Right atrium auricular region (tissue), 2 donors: ENCODE measurements at places on chromosomes 3 and 15.

GRCh38 chr3:80439490-80439889 is 671.7 kb upstream of the ROBO1 start:
- no peak overlapping the region for H3K4me3 ChIP-seq
- no peak overlapping the region for H3K27ac ChIP-seq
- H3K4me1 ChIP-seq, result no peaks in the 10 kb centered on the region
- H3K27me3 ChIP-seq, result no peaks in the 10 kb centered on the region

- H3K27me3 ChIP-seq, result no peaks in the 10 kb centered on the region
- H3K36me3 ChIP-seq, result no peaks in the 10 kb centered on the region
- no peak overlapping the region for H3K4me3 ChIP-seq
- peaks cover 11% of the 10 kb centered on the region for H3K4me1 ChIP-seq
- H3K27ac ChIP-seq, result no peak overlapping the region
Observed at GRCh38 chr3:71513515-71513914, 70.0 kb downstream of the FOXP1 start.

- H3K4me3 ChIP-seq, result no peak overlapping the region
- H3K27ac ChIP-seq, result no peak overlapping the region
- no peaks in the 10 kb centered on the region for H3K36me3 ChIP-seq
Observed at GRCh38 chr3:152060701-152061100, 187.3 kb downstream of the SUCNR1 start.

DNA sequence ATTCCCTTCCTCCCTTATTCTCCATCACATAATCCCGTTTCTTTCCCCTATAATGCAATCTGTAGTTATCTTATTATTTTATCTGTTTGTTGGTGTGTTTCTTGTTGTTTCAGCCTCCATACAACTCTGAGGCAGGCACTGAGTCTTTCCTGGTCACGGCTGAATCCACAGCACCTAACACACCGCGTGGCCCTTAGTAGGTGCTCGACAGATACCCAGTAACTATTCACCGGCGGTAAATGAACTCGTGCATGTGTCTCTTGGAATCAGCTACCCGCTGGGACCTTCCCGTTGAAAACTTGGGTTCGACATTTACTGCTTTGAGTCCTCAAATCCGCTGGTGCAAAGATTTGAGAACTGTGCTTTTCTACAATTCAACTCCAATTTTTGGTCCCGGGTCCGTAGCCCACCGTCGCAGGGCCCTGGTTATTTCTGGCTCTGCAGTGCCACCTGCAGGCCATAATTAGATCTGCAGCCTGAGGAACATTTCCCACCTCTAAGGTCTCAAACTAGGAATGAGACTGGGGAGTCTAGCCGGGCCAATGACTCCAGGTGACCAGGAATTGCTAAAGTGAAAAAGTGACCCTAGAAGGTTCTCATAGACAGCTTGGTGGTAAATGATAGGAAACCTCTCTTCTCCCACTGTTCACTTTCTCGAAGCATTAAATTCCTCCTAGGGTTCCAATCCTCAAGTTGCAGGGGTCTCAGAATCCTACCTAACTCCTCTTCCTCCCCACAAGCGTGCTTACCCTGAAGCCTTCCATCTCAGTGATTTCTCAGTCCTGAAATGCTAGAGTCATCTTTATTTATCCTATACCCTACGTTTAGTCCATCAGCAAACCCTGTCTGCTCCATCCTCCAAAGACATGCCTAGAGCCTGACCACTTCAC is 40.0 kb upstream of the TRH start:
- H3K27me3 ChIP-seq, result no peaks in the 10 kb centered on the region
- no peaks in the 10 kb centered on the region for H3K4me1 ChIP-seq
- DNase-seq, result no peak
- no peak overlapping the region for H3K27ac ChIP-seq
- H3K4me3 ChIP-seq, result peak overlapping the region; percentile 18

GRCh38 chr3:192727032-192727847 is at the start of gene FGF12:
Gene FGF12 (minus strand): TSS chr3:192727541.
- peak within 1 kb of the TSS; percentile 86 for H3K27ac ChIP-seq
- no peaks in the 10 kb centered on the region for H3K36me3 ChIP-seq
- peaks cover 8% of the 10 kb centered on the region for H3K4me1 ChIP-seq

DNA sequence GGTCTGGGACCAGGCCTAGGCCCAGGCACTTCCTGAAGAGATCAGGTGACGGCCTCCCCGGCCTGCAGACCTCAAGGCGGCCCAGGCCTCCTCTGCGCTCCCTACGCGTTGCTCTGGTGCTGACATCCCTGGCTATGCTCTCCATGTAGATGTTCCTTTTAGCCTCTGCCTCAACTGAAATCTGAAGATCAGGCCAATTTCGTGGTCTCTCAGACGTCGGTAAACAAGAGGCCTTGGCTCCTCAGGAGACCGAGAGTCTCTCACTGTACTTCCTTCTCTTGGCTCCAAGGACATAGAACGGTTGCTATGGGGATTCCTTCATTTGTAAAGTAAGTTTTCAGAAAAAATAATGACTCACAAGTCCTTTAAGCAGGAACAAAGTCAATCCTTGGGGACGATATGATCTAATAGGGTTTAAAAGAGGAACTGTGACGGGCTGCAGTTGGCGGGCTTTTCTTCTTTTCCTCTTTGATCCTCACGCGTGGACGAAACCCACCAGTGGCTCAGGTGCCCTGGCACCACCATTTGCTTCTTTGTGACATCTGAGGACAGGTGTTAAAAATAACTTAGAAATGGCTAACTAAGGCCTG is 55.6 kb upstream of the CGNL1 start:
- no peaks in the 10 kb centered on the region for H3K36me3 ChIP-seq
- no peak overlapping the region for H3K4me3 ChIP-seq
- H3K4me1 ChIP-seq, result no peaks in the 10 kb centered on the region

DNA sequence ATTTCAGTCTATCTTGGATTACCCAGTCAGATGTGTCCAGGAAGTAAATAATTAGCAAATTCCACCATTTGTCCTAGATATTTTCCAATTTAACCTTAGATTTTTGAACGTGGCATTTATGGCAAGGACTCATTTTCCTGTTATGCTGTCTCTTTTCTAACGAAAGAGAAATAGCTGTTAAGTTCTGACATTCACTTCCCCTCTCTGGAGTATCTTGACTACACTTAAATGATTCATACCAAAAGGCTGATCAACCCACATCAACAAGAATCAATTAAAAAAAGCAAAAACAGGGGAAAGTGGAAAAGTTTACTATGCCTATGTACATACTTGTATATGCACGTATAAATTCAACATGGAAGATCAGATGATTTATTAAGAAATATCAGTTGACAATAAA is 149.9 kb downstream of the FRMD5 start:
- H3K4me3 ChIP-seq, result no peak overlapping the region
- H3K27ac ChIP-seq, result no peak overlapping the region
- DNase-seq, result no peak

GRCh38 chr3:46666453-46666845 is 27.0 kb downstream of the ALS2CL start:
- H3K27me3 ChIP-seq, result no peaks in the 10 kb centered on the region
- no peak for DNase-seq
- peaks cover 44% of the 10 kb centered on the region for H3K4me1 ChIP-seq
- H3K36me3 ChIP-seq, result no peaks in the 10 kb centered on the region
- no peak overlapping the region for H3K4me3 ChIP-seq

GRCh38 chr3:71461749-71462483 is 121.6 kb downstream of the FOXP1 start:
- DNase-seq, result no peak
- no peak overlapping the region for H3K4me3 ChIP-seq
- H3K27ac ChIP-seq, result no peak overlapping the region
- no peaks in the 10 kb centered on the region for H3K27me3 ChIP-seq
- no peaks in the 10 kb centered on the region for H3K36me3 ChIP-seq

DNA sequence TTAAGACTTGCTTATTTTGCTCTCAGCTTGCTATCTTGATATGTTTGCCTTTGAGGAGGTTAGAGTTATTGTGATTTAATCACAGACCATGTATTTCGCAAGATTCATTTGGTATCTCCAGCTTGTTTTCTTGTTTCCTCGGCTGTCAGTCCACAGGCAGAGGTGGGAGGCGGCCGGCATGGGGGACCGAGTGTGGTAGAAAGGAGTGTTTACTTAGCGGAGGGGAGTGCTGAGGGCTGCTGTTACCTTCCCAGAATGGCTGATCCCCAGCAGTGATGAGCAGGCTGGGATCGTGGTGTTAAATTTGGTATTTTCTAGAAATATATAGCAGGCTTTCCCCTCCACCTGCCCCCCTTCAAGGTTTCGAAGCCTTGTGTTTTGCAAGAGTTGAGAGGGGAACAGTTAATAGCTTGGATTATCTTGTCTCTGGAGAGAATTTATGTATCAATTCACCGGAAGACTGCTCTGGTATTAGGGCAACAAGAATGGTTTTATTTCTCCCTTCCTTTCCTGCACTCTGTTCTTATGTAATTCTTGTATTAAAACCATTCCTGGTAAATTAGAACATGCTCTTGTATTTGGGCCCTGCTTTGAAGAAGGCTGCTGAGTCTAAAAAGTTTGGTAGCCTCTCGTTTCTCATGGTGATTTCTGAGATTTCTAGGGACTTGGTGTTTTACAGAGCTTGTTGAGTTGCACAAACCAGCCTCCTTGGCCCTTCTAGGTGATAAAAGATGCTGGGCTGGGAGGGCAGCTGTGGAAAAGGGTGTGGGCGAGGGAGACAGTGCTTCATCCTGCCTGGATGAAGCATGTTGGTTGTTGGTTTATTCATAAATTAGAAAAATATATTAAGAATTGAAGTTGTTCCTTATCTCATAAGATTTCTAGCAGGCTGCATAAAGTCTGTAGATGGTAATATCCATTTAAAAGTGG is 151.4 kb downstream of the IGF1R start:
- peaks cover 59% of the 10 kb centered on the region for H3K4me1 ChIP-seq
- no peak overlapping the region for H3K4me3 ChIP-seq
- DNase-seq, result no peak
- H3K27ac ChIP-seq, result peak overlapping the region; percentile 72
- H3K27me3 ChIP-seq, result no peaks in the 10 kb centered on the region

- peaks cover 9% of the 10 kb centered on the region for H3K4me1 ChIP-seq
- H3K4me3 ChIP-seq, result peak overlapping the region; percentile 1
- no peaks in the 10 kb centered on the region for H3K27me3 ChIP-seq
- no peak for DNase-seq
- H3K27ac ChIP-seq, result peak overlapping the region; percentile 84
Observed at GRCh38 chr15:64894395-64895056, 17.2 kb upstream of the ANKDD1A start.

GRCh38 chr3:130527426-130527825 is 10.4 kb downstream of the COL6A6 start:
- H3K27ac ChIP-seq, result no peak overlapping the region
- H3K4me3 ChIP-seq, result no peak overlapping the region
- no peaks in the 10 kb centered on the region for H3K36me3 ChIP-seq
- H3K4me1 ChIP-seq, result no peaks in the 10 kb centered on the region
- H3K27me3 ChIP-seq, result no peaks in the 10 kb centered on the region
- no peak for DNase-seq

- DNase-seq, result no peak
- peaks cover 11% of the 10 kb centered on the region for H3K4me1 ChIP-seq
- H3K27me3 ChIP-seq, result no peaks in the 10 kb centered on the region
- H3K36me3 ChIP-seq, result no peaks in the 10 kb centered on the region
- H3K4me3 ChIP-seq, result no peak overlapping the region
- H3K27ac ChIP-seq, result no peak overlapping the region
Observed at GRCh38 chr15:47678040-47678439, 39.3 kb upstream of the SEMA6D start.

DNA sequence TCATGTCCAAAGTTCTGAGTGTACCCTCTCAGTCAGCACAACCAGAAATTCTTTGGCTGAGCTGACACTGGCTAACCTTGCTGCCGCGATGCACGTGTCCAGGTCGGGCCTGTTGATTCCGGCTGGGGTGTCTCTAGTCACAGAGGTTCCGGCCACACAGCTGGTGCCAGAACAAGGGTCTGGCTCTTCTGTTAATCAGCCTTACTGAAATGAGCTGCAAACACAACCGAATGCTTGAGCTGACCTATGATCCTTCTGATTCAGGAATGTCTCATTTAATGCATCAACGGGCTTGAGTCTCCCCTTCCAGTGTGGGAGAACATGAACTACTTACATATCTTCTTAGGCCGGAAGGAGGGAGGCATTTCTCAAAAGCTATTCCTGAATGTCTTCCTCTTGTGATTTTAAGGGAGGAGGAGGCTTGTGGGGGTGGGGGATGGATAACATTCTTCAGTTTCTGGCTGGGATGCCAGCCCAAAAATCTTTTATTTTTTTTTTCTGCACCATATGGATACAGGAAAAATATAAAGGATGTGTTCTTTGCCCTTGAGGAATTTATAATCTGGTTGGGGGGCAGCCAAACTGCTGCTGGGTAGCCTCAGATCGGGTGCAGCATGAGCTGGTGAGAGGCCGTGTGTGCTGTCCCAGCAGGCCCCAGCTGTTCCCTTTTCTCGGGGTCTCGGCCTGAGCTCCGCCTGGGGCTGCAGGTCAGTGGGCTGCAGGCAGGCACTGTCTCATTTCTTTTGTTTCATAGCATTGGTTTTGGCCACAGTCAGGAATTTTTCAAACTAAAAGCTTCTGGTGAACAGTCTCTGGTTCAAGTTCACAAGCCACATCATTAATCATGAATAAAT is 319.1 kb upstream of the TBL1XR1 start:
- peak overlapping the region; percentile 80 for H3K27ac ChIP-seq
- no peaks in the 10 kb centered on the region for H3K27me3 ChIP-seq
- no peak overlapping the region for H3K4me3 ChIP-seq
- no peaks in the 10 kb centered on the region for H3K36me3 ChIP-seq
- DNase-seq, result peak; percentile 77

DNA sequence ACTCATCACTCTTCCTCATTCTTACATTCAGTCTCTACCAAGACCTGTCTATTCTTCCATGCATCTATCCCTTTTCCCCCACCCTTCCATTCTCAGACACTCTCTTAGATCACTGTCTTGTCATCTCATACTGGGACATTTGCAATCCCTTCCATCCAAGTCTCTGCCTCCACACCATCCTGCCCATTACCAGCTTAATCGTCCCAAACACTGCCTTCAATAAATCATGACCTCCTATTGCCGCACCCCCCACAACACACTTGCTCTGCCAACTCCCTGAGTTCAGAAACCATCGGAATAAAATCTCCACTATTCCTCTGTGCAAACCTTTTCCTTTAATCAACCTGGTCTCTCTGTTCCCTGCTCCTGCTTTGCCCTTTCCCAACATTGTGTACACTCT is 18.9 kb downstream of the MYH15 start:
- H3K27ac ChIP-seq, result no peak overlapping the region
- no peaks in the 10 kb centered on the region for H3K27me3 ChIP-seq
- H3K4me1 ChIP-seq, result no peaks in the 10 kb centered on the region

DNA sequence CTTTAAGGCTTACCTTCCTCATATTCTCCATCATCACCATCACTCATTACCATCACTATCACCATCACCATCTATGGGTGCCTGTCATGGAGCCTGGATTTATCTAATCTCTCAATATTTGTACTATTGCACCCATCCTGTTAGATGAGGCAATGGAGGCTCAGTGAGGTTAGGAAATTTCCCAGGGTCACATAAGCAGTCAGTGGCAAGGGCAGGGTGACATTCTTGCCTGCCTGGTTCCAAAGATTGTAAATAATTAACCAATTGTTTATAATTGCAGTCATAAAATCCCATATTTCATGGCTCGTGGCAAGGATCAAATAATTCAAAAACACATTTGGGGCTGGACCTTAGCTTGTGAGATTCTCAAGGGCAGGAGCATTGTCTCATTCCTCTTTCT is 55.2 kb downstream of the MGLL start:
- no peak for DNase-seq
- peaks cover 45% of the 10 kb centered on the region for H3K4me1 ChIP-seq
- H3K36me3 ChIP-seq, result no peaks in the 10 kb centered on the region
